ENCODE measurements at places on chromosomes 1 and 21. TPM values are rescaled to one million over a fixed set of nuclear protein-coding genes. Genes with fewer than 3 reads are reported as not detected.

TMPRSS3 gene
- 0.44 TPM for polyA plus RNA-seq

TLR5 gene
- polyA plus RNA-seq = 4.8 TPM

UTS2 gene
- 33.9 TPM for polyA plus RNA-seq

AVPR1B gene
- not detected for polyA plus RNA-seq

SLC27A3 gene
- polyA plus RNA-seq = 28.5 TPM

NBPF4 gene
- 0.15 TPM for polyA plus RNA-seq

GBP6 gene
- polyA plus RNA-seq = 0.23 TPM

HES3 gene
- 1.8 TPM for polyA plus RNA-seq

MATN1 gene
- polyA plus RNA-seq = 1.4 TPM

CACHD1 gene
- 45.0 TPM for polyA plus RNA-seq

KCNE1 gene
- polyA plus RNA-seq = 1.7 TPM

DIO1 gene
- polyA plus RNA-seq = 0.57 TPM

CD52 gene
- polyA plus RNA-seq = 0.57 TPM

SLAMF7 gene
- not detected for polyA plus RNA-seq

RXRG gene
- polyA plus RNA-seq = 19.7 TPM

ACOT11 gene
- 7.5 TPM for polyA plus RNA-seq

PRKCZ gene
- polyA plus RNA-seq = 123 TPM

SH2D2A gene
- 0.53 TPM for polyA plus RNA-seq

C21orf58 gene
- 11.1 TPM for polyA plus RNA-seq

EPHA2 gene
- 2.4 TPM for polyA plus RNA-seq

SLC45A3 gene
- 6.7 TPM for polyA plus RNA-seq

MCM3AP gene
- 71.5 TPM for polyA plus RNA-seq

CELA2B gene
- 0.78 TPM for polyA plus RNA-seq

CHI3L2 gene
- polyA plus RNA-seq = not detected

COL18A1 gene
- polyA plus RNA-seq = 85.4 TPM

BMP8A gene
- 4.7 TPM for polyA plus RNA-seq

SPRR3 gene
- 0.49 TPM for polyA plus RNA-seq

LINGO4 gene
- 1.0 TPM for polyA plus RNA-seq

OR6K3 gene
- polyA plus RNA-seq = not detected

FCRL3 gene
- not detected for polyA plus RNA-seq

SORT1 gene
- polyA plus RNA-seq = 65.3 TPM

PIK3R3 gene
- 55.2 TPM for polyA plus RNA-seq

YTHDF2 gene
- 66.5 TPM for polyA plus RNA-seq

NLRP3 gene
- polyA plus RNA-seq = 3.1 TPM

AMY1A gene
- not detected for polyA plus RNA-seq

OSBPL9 gene
- 73.6 TPM for polyA plus RNA-seq

PLA2G4A gene
- polyA plus RNA-seq = 4.7 TPM

LCE2C gene
- polyA plus RNA-seq = not detected

FAAP20 gene
- polyA plus RNA-seq = 87.2 TPM

SHISAL2A gene
- polyA plus RNA-seq = 2.1 TPM

GRIK1 gene
- 30.4 TPM for polyA plus RNA-seq

PDZK1 gene
- 3.4 TPM for polyA plus RNA-seq

TBX19 gene
- polyA plus RNA-seq = 2.0 TPM

BCL2L15 gene
- 1.1 TPM for polyA plus RNA-seq

SYPL2 gene
- 1.1 TPM for polyA plus RNA-seq

MFAP2 gene
- polyA plus RNA-seq = 55.4 TPM

DLGAP3 gene
- 41.1 TPM for polyA plus RNA-seq

LRRC38 gene
- polyA plus RNA-seq = 4.8 TPM

ANGPTL3 gene
- polyA plus RNA-seq = 0.18 TPM

DPT gene
- polyA plus RNA-seq = 5.5 TPM

SLC30A2 gene
- polyA plus RNA-seq = 0.19 TPM

RAP1GAP gene
- polyA plus RNA-seq = 96.3 TPM

PTPN7 gene
- polyA plus RNA-seq = 0.98 TPM

RNPC3 gene
- polyA plus RNA-seq = 36.7 TPM

TPTE gene
- polyA plus RNA-seq = 0.16 TPM

GBP1 gene
- polyA plus RNA-seq = 1.0 TPM

CFHR2 gene
- polyA plus RNA-seq = not detected

CRNN gene
- not detected for polyA plus RNA-seq
